Bronchial epithelial cell (primary cell): ENCODE measurements at places on chromosomes 4 and X.

DNA sequence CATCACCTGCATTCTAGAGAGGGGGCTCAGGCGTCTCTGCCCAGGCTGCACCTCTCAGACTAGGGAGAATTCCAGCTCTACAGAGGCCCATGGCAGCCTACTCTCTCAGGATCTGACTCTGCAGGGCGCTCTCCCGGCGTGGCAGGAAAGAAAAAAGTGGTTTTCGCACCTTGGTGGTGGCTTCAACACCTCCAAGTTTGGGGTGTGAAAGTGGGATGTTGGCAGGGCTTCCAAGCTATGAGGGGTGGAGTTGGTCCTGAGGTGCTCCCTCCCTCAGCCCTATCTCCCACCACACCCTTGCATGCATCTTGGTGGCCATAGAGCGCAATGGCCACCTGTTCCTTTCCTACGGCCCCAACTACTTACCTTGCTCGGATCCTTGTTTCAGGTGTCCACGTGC is 166.5 kb downstream of the VSIG4 start:
- no peak for DNase-seq

DNA sequence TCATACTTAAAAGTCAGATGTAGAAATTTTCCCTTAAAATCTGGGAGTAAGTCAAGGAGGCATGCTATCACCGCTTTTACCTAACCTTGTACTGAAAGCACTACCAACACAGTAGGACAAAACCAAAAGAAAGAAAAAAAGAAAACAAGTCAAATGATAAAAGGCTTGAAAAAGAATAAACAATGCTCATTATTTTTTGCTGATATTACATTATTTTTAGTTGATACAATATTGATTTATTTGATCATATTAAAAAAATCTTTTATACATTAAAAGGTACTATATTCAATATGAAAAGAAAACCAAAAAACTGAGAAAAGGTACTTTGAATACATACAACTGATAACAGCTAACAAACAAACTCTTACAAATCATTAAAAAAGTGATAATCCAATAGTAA is 164.3 kb downstream of the FAM13A start:
- no peak for DNase-seq

GRCh38 chr4:42142591-42142990 is 9.9 kb downstream of the BEND4 start:
- no peak for DNase-seq

- no peak for DNase-seq
Observed at GRCh38 chr4:123743848-123744247, 347.3 kb downstream of the SPRY1 start.

DNA sequence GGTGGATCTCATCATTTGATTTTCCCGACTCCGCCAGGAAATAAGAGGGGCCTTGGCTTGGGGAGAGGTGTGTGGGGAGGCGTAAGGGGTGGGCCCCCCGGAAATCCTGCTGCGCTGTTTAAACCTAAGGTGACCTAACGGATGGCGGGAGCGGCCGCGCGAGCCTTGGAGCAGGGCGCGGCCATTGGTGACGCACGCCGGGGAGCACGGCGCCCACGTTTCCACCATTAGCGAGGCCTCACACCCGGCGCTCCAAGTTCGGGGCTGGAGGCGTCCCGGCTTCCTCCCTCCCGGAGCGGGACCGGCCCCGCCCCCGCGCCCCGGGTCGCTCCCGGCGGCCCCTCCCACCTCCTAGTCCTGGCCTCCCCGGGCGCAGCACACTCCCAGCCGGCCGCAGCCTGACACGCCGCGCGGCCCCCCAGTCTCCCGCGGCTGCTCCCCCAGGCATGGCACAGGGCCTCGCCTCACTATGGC is at the start of gene SMS:
TSS of gene SMS (plus strand) at position 354 of the 474 bp plus-strand sequence. CDS start at position 470, 116 bp downstream.
- DNase-seq = peak; percentile 58

GRCh38 chrX:116726806-116727205 is 264.0 kb upstream of the CT83 start:
- no peak for DNase-seq

DNA sequence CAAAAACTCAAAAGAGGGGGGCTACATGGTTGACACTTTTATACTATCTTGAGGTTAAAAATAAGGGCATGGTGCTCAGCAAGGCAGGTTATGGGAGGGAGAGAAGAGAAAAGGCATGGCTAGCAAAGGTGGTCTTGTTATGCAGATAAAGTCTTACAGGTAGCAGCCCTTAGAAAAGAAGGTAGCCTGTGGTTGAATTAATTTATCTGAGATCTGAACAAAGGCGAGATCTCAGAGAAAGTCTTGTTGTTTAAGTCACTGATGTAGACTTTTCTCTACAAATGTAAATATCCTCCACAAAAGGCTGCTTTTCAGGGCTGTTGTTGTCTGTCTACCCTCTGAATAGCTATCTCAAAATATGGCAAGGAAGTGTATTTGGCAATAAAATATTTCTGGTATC is 1250.4 kb downstream of the PCDH18 start:
- no peak for DNase-seq
